Effector memory CD4-positive, alpha-beta T cell (primary cell): ENCODE measurements at places on chromosomes 5 and 9.
A peak's percentile ranks its signal among the peaks of the same experiment; 100 is the strongest.

DNA sequence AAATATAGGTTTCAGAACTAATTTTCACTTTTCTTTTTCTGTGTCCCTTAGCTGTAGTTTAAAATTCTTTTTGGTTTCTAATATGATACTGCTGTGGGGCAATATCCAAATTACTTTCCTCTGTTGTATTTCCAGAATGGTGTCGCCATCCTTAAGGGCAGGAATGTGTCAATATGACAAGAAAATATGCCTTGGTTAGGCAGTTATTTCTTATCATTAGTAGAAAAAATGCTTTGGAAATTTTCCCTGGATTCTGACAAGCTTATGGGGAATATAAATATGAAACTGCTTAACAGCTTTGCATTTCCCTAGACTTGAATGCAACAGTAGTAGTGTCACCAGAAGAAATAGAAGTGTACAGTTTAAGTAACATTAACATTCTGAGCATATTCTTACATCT is 29.4 kb downstream of the ANKRD34B start:
- DNase-seq: no peak

GRCh38 chr5:3678801-3679200 is 83.2 kb downstream of the IRX1 start:
- DNase-seq: no peak

- no peak for DNase-seq
Observed at GRCh38 chr9:111925017-111925770, 28.6 kb downstream of the UGCG start.

- no peak for DNase-seq
Observed at GRCh38 chr5:147432323-147432722, 77.5 kb downstream of the DPYSL3 start.

- no peak for DNase-seq
Observed at GRCh38 chr5:132485641-132486317, 4.8 kb downstream of the IRF1 start.

GRCh38 chr9:126582427-126582826 is 31.3 kb upstream of the LMX1B start:
- no peak for DNase-seq

GRCh38 chr5:110053205-110053604 is 363.5 kb downstream of the MAN2A1 start:
- DNase-seq: no peak

DNA sequence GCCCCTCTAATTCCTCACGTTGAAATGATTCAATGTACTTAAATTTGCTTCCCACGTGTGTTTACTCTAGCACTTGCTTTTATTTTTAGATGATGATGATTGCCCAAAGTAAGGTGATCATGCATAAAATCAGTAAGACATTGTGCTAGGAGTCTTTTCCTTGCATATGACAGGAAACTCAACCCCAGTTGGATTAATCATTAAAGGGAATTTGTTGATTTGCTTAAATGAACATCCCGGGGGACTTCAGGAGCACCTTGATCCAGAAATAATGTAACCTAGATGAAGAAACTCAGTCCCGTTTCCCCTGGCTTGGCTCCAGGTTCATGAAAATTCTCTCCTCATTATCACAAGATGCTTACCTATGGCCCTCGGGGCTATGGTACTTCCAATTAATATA is 106.1 kb upstream of the STC2 start:
- DNase-seq: no peak

GRCh38 chr5:128202320-128202719 is 118.8 kb downstream of the SLC12A2 start:
- no peak for DNase-seq

DNA sequence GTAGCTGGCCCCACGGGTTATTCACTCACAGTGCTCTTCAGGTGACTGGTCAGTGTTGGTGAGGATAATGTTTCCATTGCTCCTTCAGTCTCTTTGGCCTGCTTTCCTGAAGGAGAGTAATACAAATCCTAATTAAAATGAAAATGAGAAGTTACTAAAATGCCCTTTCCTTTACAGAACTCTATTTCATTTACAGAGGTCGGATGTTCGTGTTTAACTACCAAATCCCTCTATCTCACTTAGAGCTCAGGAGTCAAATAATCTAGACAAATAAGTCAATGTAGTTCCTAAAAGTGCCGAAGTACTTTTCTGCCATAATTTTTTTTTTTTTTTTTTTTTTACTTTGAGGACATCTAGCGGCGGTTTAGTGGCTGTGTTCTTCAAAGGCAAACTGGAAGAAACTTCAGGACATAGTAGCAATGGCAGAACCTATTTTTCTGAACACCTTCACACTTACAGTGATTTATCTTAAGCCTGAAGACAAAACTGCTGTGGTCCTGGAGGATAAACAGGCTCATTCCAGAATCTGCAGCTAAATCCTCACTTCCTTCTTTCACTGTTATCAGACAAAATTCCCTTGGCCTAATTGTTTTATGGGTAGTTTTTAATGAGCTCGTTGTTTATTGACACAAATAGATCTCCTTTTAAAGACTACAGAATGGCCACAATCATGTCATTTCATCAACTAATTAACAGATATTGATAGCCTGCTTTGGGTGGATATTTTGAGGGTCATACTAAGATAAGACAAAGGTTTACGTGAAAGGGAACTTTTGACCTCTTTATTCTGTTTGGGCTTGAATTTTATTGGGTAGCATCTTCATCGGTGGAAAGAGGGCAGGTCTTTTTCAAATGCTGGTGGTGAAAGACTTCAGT is 207.6 kb upstream of the DMRTA1 start:
- DNase-seq: no peak

GRCh38 chr5:65204966-65205365 is 276.8 kb downstream of the ADAMTS6 start:
- DNase-seq: no peak

GRCh38 chr5:23072179-23072578 is 219.0 kb upstream of the CDH12 start:
- DNase-seq: no peak

- no peak for DNase-seq
Observed at GRCh38 chr9:81748091-81748490, 58.7 kb upstream of the TLE1 start.

GRCh38 chr9:22415941-22416691 is 30.5 kb upstream of the DMRTA1 start:
- DNase-seq: no peak

- no peak for DNase-seq
Observed at GRCh38 chr5:68015381-68016302, 199.9 kb upstream of the PIK3R1 start.

DNA sequence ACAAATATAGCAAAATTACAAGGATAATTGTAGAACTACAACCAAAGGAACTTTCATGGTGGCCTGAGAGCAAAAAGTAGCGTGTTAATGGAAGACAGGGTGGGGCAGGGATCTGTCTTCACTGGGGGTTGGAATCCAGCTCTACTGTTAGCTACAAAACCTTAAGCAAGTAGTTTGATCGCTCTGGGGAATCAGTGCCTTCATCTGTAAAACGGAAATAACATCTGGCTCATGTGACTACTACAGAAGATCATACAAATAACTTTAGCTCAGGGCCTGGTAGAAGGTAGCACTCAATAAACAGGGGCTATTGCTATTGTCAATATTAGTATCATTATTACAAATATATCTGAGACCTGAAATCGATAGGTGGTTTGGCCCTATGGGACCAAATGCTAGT is 40.4 kb downstream of the ZNF608 start:
- DNase-seq: no peak

DNA sequence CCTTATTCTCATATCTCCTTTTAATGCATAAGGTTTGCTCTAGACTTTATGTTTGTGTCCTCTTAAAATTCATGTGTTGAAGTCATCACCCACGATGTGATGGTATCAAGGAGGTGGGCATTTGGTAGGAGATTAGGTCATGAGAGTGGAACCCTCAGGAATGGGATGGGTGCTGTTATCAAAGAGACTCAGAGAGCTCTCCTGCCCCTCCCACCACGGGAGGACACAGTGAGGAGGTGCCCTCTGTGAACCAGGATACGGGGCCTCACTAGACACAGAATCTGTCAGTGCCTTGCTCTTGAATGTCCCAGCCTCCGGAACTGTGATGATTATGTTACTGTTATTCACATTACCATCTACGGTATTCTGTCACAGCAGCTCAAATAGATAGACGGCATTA is 359.0 kb downstream of the IRX1 start:
- DNase-seq: no peak

- DNase-seq: no peak
Observed at GRCh38 chr5:73748510-73749400, 122.8 kb downstream of the ARHGEF28 start.

DNA sequence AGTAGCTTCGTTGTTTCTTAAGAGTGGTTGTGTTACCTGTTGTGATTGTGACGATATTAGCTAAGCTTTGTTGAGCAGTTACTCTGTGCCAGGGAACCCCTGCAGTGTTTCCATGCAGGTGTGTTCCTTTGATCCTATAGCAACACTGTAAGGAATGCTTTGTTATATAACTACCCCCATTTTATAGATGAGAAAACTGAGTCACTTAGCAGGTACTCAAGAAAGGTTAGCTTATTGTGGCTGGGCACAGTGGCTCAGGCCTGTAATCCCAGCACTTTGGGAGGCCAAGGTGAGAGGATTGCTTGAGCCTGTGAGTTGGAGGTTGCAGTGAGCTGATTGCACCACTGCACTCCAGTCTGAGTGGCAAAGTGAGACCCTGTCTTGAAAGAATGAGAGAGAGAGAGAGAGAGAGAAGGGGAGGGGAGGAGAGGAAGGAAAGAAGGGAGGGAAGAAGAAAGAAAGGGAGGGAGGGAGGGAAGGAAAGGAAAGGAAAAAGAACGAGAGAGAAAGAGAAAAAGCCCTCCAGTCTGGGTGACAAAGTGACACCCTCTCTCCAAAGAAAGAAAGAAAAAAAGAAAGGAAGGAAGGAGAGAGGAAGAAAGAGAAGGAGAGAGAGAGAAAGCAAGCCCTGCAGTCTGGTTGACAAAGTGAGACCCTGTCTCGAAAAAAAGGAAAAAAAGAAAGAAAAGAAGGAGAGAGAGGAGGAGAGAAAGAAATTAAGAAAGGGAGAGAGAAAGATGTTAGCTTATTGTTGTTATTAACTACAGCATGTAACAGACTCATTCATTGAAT is 85.6 kb upstream of the RARS1 start:
- DNase-seq: no peak

- DNase-seq: no peak
Observed at GRCh38 chr9:116706310-116707290, 19.5 kb downstream of the TRIM32 start.

GRCh38 chr5:174972291-174972690 is 247.9 kb downstream of the MSX2 start:
- no peak for DNase-seq

- DNase-seq: no peak
Observed at GRCh38 chr5:568061-568781, 43.9 kb upstream of the CEP72 start.

DNA sequence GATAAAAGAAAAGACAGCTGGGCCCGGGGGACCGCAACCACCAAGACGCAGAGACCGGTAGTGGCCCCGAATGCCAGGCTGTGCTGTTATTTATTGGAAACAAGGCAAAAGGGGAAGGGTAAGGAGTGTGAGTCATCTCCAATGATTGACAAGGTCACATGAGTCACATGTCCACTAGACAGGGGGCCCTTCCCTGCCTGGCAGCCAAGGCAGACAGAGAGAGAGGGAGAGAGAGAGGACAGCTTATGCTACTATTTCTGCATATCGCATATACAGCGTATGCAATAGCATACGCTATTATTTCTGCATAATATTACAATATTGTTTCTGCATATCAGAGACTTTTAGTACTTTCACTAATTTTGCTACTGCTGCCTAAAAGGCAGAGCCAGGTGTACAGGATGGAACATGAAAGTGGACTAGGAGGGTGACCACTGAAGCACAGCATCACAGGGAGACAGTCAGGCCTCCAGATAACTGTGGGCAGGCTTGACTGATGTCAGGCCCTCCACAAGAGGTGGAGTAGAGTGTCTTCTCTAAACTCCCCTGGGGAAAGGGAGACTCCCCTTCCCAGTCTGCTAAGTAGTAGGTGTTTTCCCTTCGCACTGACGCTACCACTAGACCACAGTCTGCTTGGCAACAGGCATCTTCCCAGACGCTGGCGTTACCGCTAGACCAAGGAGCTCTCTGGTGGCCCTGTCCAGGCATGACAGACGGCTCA is 50.3 kb downstream of the RFX3 start:
- DNase-seq: peak; percentile 21

DNA sequence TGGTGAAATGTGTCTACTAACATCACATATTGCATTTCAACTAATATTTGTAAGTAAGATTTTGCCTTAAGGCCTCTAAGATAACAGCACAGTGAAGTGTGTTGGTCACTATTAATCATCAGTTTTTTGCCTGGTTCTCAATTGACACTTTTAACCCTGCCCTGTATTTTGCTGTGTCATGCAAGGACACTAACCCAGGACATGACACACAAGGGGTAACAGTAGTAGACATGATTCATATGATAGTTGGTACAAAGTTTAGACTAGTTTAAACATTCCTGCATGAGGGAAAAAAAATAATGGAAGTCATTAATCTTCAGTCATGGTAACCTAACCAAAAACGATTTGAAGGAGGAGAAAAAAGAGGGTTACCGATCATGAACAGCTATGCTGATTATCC is 207.0 kb downstream of the DEPDC1B start:
- no peak for DNase-seq

- no peak for DNase-seq
Observed at GRCh38 chr5:106080535-106080934, 1590.2 kb downstream of the EFNA5 start.

- DNase-seq: no peak
Observed at GRCh38 chr9:37952731-37953130, 48.8 kb upstream of the SLC25A51 start.

DNA sequence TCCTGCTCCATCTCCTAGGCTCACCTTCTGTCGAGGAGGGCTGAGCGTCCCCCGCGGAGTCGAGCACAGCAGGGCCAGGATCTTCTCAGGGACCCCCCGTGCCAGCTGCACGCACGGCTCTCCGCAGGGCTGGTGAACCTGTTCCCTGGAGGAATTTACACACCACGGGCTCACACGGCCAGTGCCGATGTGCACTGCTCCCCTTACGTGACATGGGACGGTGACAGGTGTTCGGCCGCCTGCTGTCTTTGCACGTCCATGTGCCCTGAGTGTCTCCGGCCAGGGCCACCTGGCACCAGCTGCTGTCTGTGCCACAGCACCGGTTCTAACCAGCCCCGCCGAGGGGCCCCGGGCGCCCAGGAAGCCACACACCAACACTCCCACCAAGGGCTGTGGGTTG is 8.7 kb upstream of the AGPAT2 start:
- no peak for DNase-seq

DNA sequence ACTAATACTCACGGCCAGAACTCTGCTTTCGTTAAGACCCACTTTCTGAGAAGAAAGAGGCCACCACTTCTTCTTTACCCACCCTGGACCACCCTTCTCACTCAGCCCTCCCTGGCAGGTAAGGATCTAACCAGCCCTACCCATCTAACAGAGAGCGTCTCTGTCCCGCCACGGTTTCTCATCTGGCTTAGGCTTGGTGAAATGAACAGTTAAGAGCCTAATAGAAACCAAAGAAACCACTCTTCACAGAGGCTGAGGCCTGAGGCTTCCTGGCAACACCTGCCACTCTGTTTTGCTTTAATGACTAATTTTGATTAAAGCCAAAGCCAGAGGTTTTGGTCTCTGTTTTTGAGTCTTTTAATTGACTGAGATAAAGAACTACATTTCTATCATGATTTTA is 354.1 kb upstream of the SLC30A5 start:
- no peak for DNase-seq
